ENCODE measurements at places on chromosomes 2 and 18. TPM values are rescaled to one million over a fixed set of nuclear protein-coding genes. Genes with fewer than 3 reads are reported as not detected.

DNA sequence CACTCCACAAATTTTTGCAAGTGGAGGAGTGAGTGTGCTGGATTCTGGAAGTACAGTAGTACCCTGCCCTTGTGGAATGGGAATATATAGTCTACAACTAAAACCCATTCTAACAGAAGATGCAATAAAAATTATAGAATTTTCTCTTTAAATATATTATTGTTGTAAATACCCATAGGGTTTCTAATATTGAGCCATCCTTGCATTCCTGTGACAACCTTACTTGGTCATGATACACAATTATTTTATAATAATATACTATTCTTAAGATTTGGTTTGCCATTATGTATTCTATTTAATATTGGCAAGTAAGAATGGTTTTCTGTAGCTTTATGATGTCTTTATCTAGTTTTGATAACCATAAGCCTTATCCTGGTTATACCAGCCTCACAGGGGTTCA is 52.2 kb downstream of the EML6 start:
- H3K4me3 ChIP-seq = no peak overlapping the region
- no peaks in the 10 kb centered on the region for H3K36me3 ChIP-seq
- H3K4me1 ChIP-seq = peaks cover 25% of the 10 kb centered on the region
- peak; percentile 37 for DNase-seq
- no peaks in the 10 kb centered on the region for H3K27me3 ChIP-seq

- no peak for DNase-seq
- peaks cover 10% of the 10 kb centered on the region for H3K4me1 ChIP-seq
- H3K4me3 ChIP-seq = no peak overlapping the region
- H3K27me3 ChIP-seq = no peaks in the 10 kb centered on the region
- H3K36me3 ChIP-seq = no peaks in the 10 kb centered on the region
- no peak overlapping the region for H3K27ac ChIP-seq
These were observed 83.2 kb downstream of the LTBP1 start for GRCh38 chr2:33029926-33030325.

DNA sequence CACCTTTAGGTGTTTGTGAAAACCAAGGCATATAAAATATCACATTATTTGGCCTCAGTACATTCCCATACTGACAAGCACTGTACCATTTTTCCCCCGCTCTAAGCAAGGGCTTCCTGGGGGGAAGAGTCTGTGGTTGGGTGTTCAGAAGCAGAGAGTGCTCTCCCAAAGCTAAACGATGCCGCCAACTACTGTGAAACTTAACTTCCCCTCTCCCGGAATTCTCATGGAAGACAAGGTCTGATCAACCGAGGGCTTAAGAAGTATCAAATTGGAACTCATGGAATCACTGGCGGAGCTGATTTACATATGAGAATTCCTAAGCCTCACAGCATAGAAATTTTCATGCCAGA is 433 bp upstream of the MFF start:
- H3K27me3 ChIP-seq = no peaks in the 10 kb centered on the region
- H3K4me3 ChIP-seq = peak overlapping the region; percentile 97
- no peak for DNase-seq
- H3K36me3 ChIP-seq = no peaks in the 10 kb centered on the region

- H3K27me3 ChIP-seq = peaks cover 36% of the 10 kb centered on the region
- no peak for DNase-seq
- H3K27ac ChIP-seq = no peak overlapping the region
- H3K4me1 ChIP-seq = no peaks in the 10 kb centered on the region
These were observed 21.3 kb downstream of the POU3F3 start for GRCh38 chr2:104875262-104875661.

- no peaks in the 10 kb centered on the region for H3K27me3 ChIP-seq
- peak; percentile 18 for DNase-seq
- no peaks in the 10 kb centered on the region for H3K36me3 ChIP-seq
- no peak overlapping the region for H3K4me3 ChIP-seq
- H3K27ac ChIP-seq = no peak overlapping the region
These were observed 161.8 kb downstream of the DCDC2C start for GRCh38 chr2:3864943-3865865.

Gene IGFBP2
- polyA plus RNA-seq = 12.6 TPM

Gene GREB1
- polyA plus RNA-seq = 0.05 TPM

- H3K27me3 ChIP-seq = peaks cover 6% of the 10 kb centered on the region
- H3K4me3 ChIP-seq = no peak overlapping the region
- H3K4me1 ChIP-seq = no peaks in the 10 kb centered on the region
- H3K36me3 ChIP-seq = no peaks in the 10 kb centered on the region
- DNase-seq = no peak
- H3K27ac ChIP-seq = no peak overlapping the region
These were observed 80.5 kb downstream of the MYO5B start for GRCh38 chr18:50114448-50114847.

Gene GKN1
- not detected for polyA plus RNA-seq

DNA sequence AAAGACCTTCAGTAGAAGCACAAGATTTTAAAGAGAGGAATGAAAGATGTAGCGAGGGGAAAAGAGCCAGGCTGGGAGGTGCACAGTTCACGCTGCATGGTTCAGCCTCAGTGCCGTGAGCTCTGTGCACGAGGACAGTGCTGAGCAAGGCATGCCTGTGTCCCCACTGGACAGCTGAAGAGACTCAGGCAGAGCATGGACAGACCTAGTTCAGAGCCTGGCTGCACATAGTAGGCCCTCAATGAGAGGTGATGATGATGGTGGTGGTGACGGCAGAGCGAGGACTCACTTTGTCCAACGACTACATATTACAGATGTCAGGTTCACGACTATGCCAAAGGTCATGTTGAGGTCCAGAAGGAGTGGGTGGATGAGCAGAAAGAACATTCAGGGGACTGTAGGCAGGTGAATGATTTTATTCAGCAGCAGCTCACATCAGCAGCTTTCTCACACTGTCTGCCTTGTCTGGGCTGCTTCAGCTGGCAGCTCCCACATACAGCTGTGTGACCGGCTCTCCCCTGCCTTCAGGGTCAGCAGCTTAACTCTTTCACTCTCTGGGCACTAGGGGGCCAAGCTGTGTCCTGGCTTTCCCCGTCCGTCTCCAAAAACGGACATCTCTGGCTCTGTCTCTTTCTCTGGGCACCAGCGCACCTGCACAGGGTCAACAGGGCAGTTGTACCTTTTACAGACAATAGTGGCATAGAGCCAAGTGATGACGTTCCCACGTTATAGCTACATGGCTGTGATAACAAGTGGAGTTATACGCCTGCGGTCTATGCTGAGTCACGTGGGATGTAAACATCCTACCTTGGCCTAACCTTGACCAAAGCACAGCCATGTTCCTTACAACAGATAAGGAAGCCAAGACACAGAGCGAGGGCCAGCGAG is 128.8 kb upstream of the MSH6 start:
- H3K4me3 ChIP-seq = no peak overlapping the region
- no peaks in the 10 kb centered on the region for H3K36me3 ChIP-seq
- no peaks in the 10 kb centered on the region for H3K4me1 ChIP-seq

DNA sequence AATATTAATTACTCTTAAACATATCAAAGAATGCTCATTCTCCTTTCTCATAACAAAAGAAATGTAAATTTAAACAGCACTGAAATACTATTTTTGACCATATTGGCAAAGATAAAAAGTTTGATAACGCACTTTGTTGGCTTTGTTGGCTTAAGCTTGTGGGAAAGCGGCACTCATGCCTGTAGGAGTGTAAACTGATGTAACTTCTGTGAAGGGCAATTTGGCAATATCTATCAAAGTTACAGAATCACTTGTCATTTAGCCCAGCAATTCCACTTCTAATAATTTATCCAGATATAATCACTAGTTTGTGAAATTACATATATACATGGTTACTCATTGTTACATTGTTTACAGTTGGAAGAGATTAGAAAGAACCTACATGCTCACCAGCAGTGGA is 311.8 kb upstream of the STON1 start:
- no peak overlapping the region for H3K27ac ChIP-seq
- no peaks in the 10 kb centered on the region for H3K27me3 ChIP-seq
- H3K36me3 ChIP-seq = no peaks in the 10 kb centered on the region
- DNase-seq = no peak

DNA sequence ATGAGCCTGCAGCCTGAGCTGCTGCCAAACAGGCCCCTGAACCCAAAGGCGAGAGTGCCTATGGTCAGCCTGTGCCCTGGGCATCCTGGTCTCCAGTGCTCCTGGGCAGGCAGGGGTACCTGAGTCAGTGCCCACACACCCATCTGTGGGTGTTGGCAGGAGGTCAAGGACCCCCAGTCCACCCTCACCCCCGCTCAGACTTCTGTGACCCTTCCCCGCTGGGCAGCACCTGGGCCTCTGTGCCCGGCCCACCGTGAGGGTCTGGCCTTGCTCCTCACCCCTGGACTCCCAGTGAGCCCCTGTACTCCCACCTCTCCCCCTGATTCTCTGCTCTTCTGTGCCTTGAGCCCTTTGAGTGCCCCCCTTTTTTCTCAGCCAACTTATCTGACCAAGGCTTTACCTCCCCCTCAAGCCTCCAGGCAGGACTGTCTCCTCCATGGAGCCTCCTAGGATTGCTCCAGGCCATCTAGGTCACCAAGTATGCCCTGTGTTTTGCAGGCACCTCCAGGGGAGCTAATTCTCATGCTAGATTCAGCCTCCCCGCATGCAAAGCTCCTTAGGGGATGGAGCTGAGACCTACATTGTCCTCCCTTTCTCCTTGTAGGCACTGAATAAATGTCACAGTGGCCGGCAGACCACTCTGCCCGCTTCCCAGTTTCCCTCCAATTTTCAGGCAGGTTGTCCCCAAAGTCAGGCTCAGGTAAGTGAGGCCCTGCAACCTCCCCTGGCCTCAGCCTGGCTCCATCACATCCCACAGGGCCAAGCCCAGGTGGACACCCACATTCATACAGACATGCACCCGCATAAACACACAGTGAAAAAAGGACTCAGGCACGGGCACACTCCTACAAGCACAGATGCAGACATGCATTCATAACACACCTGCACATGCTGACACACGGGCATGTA is 21.9 kb upstream of the PTMA start:
- no peak for DNase-seq
- H3K27ac ChIP-seq = no peak overlapping the region
- no peaks in the 10 kb centered on the region for H3K36me3 ChIP-seq
- H3K4me3 ChIP-seq = no peak overlapping the region
- H3K4me1 ChIP-seq = 0 out of 2 replicates have a peak, but pooled peaks cover 1% of the 10 kb centered on the region

Gene TMEM182
- 2.2 TPM for polyA plus RNA-seq

DNA sequence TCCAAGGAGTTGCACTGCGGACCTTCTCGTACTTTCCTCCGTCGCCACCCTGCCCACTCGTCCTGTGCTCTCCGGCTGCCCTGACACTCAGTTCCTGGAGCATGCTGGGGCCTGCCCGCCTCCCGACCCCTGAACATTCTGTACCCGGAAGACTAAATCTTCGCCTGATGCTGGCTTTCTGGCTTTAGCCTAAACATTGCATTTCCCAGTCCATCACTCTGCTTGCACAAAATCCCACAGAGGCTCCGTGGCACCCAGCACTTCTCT is 550 bp upstream of the SFXN5 start:
- peak overlapping the region; percentile 78 for H3K4me3 ChIP-seq
- peak; percentile 47 for DNase-seq
- H3K4me1 ChIP-seq = peaks cover 9% of the 10 kb centered on the region
- no peaks in the 10 kb centered on the region for H3K36me3 ChIP-seq
- peak overlapping the region; percentile 83 for H3K27ac ChIP-seq
- H3K27me3 ChIP-seq = no peaks in the 10 kb centered on the region

- DNase-seq = peak; percentile 29
- H3K27ac ChIP-seq = no peak overlapping the region
- H3K4me3 ChIP-seq = no peak overlapping the region
These were observed 156.0 kb downstream of the TFCP2L1 start for GRCh38 chr2:121128741-121129659.

DNA sequence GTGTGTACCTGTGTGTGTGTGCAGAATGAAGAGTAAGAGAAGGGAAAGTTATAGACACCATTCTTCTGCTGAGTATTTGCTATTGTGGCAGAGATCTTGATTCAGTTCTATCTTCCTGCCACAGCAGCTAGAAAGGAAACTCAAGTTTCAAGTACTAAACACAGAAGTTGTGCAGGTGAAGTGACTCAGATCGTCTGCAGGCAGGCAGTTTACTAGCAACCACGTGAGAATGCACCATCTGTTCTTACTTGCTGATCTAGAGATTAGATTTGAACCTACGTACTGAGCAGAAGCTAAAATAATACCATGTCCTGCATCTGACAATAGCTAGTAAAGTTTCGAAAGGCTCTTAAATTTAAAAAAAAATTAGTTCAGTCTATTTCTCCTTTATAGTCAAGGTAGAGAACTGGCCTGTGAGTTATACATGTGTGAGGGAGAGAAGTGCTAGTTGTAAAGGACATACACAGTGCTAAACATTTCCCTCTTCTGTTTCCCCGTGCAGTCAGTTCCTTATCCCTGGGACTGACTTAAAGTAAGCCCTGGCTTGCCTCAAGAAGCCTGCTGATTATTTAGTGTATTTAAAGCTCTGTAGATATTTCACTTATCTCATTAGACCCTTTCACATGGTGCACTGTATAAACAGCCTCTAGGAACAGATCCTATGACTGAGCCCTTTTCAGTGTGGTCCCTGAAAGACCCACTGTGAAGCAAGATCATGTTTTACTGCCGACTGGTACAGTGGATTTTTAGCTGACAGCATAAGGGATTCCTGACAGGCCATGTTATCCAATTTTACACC is 45.0 kb downstream of the SLC38A11 start:
- no peak overlapping the region for H3K4me3 ChIP-seq
- H3K4me1 ChIP-seq = peaks cover 11% of the 10 kb centered on the region
- H3K27ac ChIP-seq = no peak overlapping the region
- DNase-seq = no peak

Gene ZNF2
- polyA plus RNA-seq = 3.3 TPM

DNA sequence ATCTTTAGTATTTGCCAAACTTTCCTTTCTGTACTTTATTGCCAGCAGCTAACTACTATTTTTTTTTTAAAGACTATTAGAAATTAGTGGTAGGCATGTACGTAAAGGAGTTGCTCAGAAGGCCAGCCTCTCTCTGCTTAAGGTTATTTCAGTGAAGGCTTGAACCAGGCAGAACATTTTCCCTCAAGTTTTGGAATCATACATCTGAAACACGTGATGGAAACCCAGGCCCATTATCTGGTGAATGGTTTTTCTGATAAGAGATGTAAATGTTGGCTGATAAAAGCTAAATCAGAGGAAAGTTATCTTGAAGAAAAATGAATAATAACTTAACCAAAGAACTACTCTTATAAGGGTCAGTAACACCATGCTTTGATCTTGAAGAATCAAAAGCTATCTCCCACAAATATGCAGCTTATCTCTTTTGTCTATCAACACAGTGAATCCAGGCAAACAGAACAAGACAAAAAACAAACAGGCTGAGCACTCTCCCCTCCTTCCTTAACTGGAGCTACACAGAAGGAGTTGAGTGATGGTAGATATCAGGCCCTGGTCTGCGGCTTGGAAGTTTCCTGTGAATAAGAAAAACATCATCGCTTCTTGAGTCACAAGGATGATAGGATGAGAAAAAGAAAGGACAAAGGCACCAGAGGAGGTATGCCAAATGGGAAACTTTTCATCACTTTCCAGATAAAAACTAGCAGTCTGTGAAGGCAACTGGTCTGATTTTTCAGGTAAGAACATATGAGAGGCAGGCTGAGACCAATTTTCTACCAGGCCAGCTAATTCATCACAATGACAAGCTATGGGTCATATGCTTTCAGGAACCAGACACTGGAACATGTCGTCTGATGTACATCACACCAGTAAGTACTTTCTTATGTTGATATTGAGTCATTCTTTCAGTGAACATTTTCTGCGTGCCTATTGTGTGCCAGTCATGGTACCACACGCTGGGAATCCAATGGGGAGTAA is 88.4 kb upstream of the STK17B start:
- DNase-seq = peak; percentile 82
- peak overlapping the region; percentile 12 for H3K4me3 ChIP-seq
- peaks cover 17% of the 10 kb centered on the region for H3K4me1 ChIP-seq

GRCh38 chr2:62309465-62310091 is 113.7 kb downstream of the B3GNT2 start:
- no peaks in the 10 kb centered on the region for H3K36me3 ChIP-seq
- no peaks in the 10 kb centered on the region for H3K4me1 ChIP-seq
- no peak for DNase-seq
- no peak overlapping the region for H3K27ac ChIP-seq
- no peak overlapping the region for H3K4me3 ChIP-seq
- H3K27me3 ChIP-seq = no peaks in the 10 kb centered on the region

Gene MATN3
- polyA plus RNA-seq = 2.0 TPM

Gene LRP2
- not detected for polyA plus RNA-seq

Gene FBXO41
- 0.44 TPM for polyA plus RNA-seq

Measured in GM23248 (cell line).